AG04449 (cell line): ENCODE measurements at places on chromosomes 2 and 18.

DNA sequence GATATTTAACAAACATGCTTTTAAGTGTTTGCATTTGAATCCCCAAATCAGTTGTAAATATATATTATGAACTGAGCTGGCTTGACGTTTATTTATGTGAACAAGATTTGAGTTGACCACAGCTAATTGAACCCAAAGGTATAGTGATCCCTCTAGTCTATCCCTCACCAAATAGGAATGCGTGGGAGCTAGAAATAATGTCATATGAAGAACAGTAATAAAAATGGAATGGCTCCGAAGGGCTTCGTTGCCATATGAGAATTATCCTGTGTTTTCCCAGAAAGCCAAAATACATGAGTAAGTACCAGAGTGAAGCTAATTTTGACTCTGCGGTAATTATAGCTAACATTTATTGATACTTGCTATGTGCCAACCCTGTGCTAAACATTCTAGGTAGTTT is 142.7 kb downstream of the ADCYAP1 start:
- DNase-seq: no peak

DNA sequence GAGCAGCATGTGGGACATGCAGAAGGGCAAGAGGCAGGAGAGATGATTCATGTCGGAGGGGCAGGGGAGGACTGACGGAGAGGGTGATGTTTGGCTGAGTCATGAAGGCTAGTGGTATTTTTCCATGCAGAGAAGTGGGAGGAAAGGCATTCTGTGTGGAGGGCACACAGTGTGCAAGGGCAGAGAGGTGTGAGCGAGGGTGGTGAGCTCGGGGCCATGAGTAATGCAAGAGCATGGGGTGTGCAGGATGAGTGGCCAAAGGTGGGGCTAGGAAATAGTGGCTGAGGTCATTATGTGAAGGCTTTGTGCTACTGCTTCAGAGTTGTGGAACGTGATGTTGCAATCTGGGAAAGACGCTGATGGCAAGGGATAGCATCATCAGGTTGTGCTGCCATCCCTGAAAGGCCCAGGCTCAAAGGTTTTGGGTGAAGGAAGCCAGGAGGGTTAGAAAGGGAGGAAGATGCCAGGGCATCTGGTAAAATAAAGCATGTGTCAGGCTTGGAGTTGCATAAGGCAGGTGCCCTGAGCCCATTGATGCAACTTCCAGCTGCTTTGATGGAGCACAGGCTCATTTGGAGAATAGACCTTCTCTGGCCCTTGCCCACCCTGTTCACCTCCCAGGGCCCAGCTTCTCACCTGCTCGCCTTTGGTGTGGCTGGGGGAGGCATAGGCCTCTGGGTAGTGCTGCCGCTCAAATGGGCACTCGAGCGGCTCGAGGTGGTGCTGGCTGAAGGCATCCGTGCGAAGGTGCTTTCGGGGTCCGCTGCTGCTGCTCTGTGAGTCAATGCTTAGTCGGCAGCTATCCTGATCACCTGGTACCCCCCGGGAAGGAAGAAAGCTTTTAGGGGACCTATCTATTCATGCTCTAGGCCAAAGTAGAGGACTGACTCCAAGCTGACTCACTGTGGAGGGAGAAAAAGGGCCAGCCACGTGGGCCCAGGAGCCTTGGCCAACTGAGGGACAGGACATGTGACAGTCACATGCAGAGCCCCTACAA is 37.5 kb downstream of the PAX8 start:
- peak; percentile 95 for DNase-seq

DNA sequence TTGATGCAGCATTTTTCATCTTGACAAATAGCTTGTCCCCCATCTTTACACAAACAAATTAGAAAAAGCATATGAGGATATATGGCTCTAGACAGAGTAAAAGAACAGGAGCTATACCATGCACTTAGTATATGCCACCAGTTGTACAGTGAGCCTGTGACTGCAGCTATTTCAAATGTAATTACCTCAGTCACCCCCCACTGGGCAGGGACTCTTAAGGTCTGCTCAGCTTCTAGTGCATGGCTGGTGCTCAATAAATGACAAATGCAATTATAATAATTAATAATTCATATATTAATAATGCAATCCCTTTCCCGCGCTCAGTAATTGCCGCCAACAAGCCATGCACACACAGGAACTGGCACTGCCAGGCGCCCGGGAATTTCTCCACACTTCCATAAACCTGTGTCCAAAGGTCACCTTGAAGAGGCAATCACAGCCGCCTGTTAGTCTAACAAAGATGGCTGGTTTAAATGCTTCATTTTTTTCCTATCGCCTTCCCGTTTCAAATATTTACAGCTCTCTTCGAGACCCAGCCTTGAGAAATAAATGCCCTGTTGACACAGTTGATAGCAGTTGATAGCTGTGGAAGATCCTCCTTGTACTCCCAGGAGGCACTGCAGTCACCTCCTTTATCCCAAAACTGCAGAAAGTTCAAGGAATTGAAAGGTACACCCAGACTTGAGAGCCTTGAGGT is 156.6 kb downstream of the INO80D start:
- no peak for DNase-seq

DNA sequence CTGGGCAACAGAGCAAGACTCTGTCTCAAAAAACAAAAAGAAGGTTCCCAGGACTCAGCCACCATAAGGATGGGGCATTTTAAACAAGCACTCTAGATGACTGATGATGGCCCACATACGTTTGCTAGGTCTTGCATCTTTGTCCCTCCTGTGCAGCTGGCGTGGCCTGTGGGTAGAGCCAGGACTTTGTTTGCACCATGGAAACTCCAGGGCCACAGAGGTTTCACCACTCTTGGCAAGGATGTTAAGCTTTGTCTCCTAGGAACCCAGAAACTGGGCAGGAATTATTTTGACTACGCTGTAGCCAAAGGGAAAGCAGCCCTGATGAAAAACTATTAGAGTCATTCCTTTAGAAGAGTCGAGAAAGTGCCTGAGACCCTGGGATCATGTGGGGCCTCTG is 75.3 kb upstream of the STPG4 start:
- no peak for DNase-seq

DNA sequence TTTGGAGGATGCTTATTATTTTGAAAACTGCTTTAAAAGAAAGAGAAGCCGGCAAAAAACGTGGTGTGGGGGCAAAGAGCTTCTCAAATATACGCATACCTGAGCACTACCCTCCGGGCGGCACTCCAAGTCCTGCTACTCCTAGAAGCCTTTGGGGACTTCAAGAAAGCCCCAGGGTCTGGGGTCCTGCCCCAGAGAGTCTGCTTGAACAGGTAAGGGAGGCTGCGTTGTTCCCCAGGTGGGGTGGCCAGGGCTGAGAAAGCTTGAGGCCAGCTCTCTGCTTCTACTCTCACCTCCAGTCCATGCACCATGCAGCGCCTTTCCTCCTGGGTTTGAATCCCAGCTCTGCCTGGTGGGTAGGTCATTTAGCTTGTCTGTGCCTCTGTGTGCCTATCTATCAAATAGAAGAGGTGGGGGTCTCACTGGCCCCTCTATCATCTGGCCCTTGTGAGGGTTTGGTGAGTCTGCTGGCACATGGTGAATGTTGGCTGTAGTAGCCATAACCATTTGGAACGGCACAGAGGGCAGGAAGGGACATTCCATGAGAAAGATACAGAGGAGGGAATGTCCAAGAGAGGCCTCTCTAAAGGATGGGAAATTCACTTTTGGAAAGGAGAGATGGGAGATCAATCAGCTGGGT is 19.5 kb downstream of the MALL start:
- DNase-seq: no peak

- no peak for DNase-seq
Measured at GRCh38 chr2:217273162-217273561, 413.3 kb upstream of the TNP1 start.

- no peak for DNase-seq
Measured at GRCh38 chr2:27842894-27843293, 47.3 kb downstream of the RBKS start.

DNA sequence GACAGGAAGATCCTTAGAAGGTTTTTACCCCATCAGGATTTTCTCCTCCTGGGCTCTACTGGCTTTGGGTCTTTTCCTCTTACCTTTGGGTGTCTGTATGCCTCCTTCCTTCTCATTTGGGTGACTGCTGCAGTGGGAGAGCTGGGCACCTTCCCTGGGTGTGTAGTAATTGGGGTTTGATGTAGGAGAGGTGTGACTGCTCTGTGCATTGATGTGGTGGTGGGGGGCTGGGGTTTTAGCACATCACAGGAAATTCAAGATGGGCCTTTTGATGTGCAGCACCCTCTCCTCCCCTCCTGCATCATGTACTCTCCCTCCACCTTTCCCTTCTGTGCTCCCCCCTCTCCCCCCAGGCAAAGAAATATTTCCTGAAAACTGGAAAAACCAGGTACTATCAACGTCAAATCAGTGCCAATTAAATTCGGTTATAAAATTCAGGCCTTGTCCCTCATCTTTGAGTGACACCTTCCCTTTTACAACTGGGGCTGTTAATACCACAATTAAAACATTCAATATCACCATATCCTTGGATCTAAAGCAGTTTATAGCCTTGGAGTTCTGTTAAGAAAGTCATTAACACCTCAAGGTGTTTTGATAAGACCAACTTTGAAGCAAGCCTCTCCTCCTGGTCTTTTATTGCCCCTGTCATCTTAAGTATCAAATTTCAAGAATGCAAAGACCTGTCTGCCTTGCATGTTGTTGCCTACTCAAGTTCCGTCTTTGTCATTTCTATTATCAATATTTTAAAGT is 23.3 kb downstream of the EDAR start:
- DNase-seq: no peak

- no peak for DNase-seq
Measured at GRCh38 chr2:177037569-177037968, 175.0 kb upstream of the HNRNPA3 start.

- DNase-seq: no peak
Measured at GRCh38 chr2:126971481-126972278, 73.0 kb downstream of the TEX51 start.

DNA sequence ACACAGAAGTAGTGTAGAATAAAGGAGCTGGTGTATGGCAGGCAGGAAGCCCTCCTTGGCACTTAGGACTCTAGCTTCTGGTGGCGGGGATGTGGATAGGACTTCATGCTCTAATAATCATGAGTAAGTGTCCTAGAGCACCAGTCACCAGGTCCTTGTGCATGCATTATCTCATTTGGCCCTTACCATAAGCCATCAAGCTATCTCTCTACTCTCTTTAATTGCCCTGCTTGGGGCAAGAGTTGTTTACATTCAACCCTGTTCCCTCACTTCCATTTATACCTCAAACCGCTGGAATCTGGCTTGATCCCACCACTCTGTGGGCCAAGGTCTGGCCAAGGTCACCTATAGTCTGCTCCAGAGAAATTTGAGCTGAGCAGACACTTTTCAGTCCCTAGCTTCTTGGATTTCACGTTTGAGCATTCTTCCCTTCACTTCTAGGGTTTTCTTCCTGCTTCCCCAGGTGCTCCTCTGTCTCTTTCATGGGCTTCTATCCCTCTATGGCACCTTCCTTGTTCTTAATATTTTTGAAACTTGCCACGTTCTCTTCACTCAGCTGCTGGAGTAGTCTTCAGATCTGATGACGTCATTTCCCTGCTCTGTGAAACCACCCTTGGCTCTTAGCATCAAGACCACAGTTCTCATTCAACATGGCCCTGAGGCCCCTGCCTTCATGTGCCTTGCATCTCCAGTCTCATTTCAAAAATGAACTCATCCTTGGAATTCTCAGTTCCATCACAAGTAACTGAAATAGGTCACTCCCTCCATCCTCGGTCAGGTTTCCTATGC is 94.9 kb upstream of the GATA6 start:
- DNase-seq: no peak

GRCh38 chr2:118689456-118689855 is 158.0 kb downstream of the EN1 start:
- no peak for DNase-seq

DNA sequence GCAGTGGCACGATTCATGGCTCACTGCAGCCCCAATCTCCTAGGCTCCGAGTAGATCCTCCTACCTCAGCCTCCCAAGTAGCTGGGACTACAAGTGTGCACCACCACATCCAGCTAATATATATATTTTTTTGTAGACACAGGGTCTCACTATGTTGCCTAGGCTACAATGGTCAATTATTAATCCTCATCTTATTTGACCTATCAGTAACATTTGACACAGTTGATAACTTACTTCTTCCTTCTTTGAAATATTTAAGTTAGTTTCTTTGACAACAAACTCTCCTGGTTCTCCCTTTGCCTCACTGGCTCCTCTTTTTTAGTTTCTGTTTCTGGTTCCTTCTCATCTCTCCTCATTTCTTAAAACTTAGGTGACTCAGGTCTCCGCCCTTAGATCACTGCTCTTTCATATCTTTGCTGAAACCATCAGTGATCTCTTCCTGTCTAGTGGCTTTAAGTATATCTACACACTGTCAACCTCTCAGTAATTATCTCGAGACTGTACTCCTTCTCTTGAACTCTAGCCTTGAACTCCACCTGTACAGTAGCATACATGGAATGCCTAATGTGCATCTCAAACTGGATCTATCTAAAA is 11.5 kb downstream of the PGAP1 start:
- no peak for DNase-seq

- no peak for DNase-seq
Measured at GRCh38 chr2:208807756-208808155, 401.2 kb downstream of the PTH2R start.

- no peak for DNase-seq
Measured at GRCh38 chr18:51149670-51150069, 47.8 kb downstream of the MEX3C start.

DNA sequence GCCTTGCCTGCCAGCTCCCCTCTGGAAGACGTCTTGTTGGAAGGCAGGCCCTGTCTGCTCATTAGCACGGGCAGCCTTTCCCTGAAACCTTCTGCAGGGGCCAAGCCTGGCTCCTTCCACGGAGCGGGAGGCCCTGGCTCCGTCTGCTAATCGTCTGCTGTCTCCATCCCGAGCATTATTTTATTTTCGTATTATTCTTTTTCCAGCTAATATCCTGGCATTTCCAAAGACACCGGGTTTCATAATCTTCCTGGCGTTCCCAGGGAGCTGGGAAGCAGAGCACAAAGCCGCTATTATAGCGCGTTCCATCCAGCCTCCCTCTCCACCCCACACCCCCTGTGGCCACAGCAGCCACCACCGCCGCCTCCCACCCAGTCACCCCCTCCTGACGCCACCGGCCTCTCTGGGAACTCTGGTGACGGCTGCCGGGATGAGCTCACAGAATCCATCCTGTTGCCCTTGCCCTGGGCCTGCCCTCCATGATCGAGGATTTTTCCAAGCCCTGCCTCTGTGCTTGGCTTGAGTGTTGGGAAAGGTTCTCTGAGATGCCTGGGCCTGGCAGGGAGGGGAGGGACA is 125.5 kb downstream of the DYSF start:
- DNase-seq: no peak

DNA sequence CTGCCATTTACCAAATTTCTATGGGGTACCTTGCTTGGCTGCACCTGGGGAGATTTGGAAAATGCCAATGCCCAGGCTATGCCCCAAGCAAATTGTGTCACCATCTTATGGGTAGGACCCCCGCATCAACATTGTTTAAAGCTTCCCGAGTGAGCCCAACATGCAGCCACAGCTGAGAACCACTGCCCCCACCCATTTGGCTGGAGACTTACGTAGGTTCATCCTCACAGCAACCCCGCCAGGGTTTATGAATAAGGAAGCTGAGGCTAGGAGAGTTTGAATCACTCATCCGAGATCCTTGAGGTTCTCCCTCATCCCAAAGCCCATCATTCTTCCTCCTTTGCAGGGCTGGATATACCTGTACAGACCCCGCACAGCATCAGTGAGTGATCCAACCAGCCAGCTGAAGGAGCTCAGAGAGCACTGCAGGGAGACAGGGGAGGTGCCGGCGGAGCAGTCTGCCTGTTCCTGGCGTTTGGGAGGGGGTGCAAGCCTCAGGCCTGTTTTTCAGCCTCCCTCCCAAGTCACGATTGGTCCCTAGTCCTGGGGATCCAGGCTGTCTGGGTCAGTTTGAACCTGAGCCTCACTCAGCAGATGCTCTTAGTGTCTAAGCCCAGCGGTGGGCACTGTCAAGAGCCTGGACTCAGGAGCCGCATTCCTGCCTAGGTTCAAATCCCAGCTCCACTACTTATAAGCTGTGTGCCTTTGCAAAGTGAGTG is 164.9 kb downstream of the SMAD7 start:
- no peak for DNase-seq
